MCF 10A (cell line): ENCODE measurements at places on chromosomes 1 and 21. TPM values are rescaled to one million over a fixed set of nuclear protein-coding genes. Genes with fewer than 3 reads are reported as not detected.
A peak's percentile ranks its signal among the peaks of the same experiment; 100 is the strongest.

GRCh38 chr1:102234753-102235359 is 238.1 kb upstream of the OLFM3 start:
- H3K27me3 ChIP-seq = no peaks in the 10 kb centered on the region
- no peak for DNase-seq
- H3K36me3 ChIP-seq = no peaks in the 10 kb centered on the region
- H3K4me1 ChIP-seq = no peaks in the 10 kb centered on the region
- no peak overlapping the region for H3K27ac ChIP-seq

- peaks cover 11% of the 10 kb centered on the region for H3K4me1 ChIP-seq
- H3K27ac ChIP-seq = no peak overlapping the region
- H3K36me3 ChIP-seq = peaks cover 46% of the 10 kb centered on the region
- peak; percentile 90 for DNase-seq
Measured at GRCh38 chr1:230986976-230987375, 8.1 kb downstream of the ARV1 start.

DNA sequence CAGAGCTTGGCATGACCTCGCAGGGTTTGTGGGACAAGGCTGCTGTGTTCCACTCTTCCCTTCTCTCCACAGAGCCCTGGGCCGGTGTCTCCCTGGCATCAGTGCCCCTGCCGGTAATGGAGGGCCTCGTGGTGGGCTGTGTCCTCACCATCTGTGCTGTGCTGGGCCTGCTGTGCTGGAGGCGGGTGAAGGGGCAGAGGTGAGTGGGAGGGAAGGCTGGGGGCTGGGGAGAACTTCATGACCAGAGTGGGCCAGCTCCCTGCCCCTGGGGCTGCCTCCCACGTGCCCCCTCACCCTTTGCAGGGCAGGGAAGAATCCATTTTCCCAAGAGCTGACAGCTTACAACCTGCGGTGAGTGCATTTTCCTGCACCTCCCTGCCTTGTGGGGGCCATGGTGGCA is 12.0 kb upstream of the LGR6 start:
- no peak overlapping the region for H3K27ac ChIP-seq
- no peak for DNase-seq
- peaks cover 52% of the 10 kb centered on the region for H3K27me3 ChIP-seq
- H3K36me3 ChIP-seq = peaks cover 4% of the 10 kb centered on the region
- H3K4me1 ChIP-seq = peaks cover 13% of the 10 kb centered on the region
- H3K4me3 ChIP-seq = no peak overlapping the region

DNA sequence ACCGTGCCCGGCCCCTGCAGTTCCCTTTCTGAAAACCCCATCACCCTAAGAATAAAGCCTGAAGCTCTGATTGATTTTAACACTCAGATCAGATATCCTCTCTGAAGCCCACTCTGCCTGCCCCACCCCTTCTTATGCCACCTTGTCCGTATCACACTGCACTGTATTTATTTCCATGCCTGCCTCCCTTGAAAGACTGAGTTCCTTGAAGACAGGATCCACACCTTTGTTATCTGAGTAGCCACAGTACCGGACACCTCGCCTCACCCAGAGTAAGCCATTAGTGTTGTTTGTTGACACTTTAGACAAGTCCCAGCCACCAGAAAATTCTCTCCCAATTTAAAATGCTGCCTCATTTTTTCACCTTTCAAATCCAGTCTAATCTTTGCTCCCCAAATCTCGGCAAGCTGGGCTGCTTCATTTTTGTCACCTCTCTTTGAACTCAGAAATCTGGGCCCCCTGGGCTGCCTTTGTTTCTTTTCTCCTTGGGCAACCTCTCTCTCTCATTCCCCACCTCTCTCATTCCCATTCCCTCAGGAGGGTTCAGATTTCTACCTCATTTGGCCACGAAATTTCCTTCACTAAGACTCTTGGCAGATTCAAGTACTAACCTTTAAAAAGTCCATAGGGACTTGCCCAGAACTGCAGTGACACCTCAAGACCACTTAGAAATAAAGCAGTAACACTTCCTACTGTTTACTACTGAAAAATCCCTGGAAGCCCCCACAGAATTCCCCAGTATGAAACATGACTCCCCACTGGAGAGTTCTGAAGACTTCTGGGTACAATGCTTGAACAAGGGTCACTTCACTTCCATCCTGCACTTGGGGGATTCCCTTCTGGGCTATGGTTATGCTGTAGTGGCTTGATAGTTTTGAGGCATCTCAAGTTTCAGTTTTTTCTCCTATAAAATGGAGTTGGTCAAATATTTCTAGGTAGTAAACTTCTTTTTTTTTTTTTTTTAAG is 8.7 kb upstream of the PPP1R15B start:
- no peak for DNase-seq
- no peak overlapping the region for H3K4me3 ChIP-seq
- H3K27me3 ChIP-seq = no peaks in the 10 kb centered on the region
- peak overlapping the region; percentile 54 for H3K27ac ChIP-seq
- H3K36me3 ChIP-seq = peaks cover 6% of the 10 kb centered on the region

GRCh38 chr1:121445679-121446078 is 260.9 kb downstream of the SRGAP2C start:
- DNase-seq = no peak
- H3K36me3 ChIP-seq = no peaks in the 10 kb centered on the region
- H3K4me3 ChIP-seq = no peak overlapping the region
- H3K4me1 ChIP-seq = no peaks in the 10 kb centered on the region

DNA sequence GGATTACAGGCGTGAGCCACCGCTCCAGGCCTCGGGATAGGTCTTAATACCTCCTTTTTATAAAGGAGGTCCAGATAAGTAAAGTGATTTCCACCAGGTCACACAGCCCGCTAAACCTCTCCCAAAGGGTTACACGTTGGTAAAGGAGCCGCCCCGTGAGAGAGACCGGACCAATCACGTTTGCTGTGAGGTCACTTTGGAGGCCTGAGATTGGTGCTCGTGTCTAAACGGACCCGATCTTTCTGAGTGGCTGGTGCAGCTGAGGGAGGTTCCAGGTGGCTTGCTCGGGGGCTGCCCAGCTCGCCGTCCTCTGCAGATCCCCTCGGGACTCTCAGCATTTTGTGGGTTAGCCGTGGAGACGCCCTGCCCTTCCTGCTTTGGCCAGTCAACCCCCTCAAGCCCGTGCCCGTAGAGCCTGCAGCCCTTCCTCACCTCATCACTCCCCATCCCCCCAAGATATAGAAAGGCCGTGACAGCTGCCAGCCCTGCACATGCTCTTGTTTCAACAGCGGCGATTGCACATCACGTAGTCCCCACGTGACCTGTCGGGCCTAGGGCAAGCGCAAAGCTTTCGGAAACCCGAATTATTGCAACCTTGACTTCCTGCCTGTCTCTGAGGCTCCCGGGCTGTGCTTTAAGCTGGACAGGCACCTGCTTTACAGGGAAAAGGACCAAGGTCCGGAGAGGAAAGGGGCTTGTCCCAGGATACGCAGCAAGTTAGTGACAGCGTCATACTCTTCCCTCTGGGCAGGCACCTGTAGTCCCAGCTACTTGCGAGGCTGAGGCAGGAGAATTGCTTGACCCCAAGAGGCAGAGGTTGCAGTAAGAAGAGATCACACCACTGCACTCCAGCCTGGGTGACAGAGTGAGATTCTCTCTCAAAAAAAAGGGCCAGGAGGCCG is 5.0 kb upstream of the COA7 start:
- peaks cover 6% of the 10 kb centered on the region for H3K36me3 ChIP-seq
- H3K4me1 ChIP-seq = peaks cover 26% of the 10 kb centered on the region
- H3K27ac ChIP-seq = peak overlapping the region; percentile 93
- no peaks in the 10 kb centered on the region for H3K27me3 ChIP-seq

- H3K27me3 ChIP-seq = no peaks in the 10 kb centered on the region
- H3K4me1 ChIP-seq = peaks cover 5% of the 10 kb centered on the region
- no peak for DNase-seq
Measured at GRCh38 chr1:154465621-154466195, 36.3 kb upstream of the TDRD10 start.

GRCh38 chr1:156025876-156026275 is 5.1 kb upstream of the SSR2 start:
- no peaks in the 10 kb centered on the region for H3K4me1 ChIP-seq
- H3K4me3 ChIP-seq = no peak overlapping the region
- H3K36me3 ChIP-seq = no peaks in the 10 kb centered on the region
- H3K27ac ChIP-seq = no peak overlapping the region
- H3K27me3 ChIP-seq = no peaks in the 10 kb centered on the region

DNA sequence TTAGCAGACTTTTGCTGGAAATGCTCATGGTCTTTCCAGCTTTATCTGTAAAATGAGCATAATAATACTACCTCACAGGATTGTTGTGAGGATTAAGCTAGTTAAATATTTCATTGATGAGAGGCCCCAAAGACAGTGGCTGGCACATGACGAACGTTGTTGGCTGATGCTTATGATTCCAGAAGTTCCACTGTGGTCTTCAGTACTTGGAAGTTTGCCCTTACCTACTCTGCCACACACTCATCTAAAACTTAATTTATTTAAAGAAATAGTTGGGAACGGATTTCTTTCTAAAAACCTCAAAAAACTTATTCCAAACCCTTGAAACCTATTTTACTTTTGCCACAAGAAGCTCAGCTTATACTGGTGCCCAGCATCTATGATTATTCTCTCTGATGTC is 170.7 kb downstream of the DHRS3 start:
- DNase-seq = no peak
- H3K27ac ChIP-seq = no peak overlapping the region
- H3K36me3 ChIP-seq = peaks cover 17% of the 10 kb centered on the region
- H3K4me1 ChIP-seq = peaks cover 10% of the 10 kb centered on the region

- H3K36me3 ChIP-seq = no peaks in the 10 kb centered on the region
- no peaks in the 10 kb centered on the region for H3K4me1 ChIP-seq
- H3K4me3 ChIP-seq = no peak overlapping the region
- DNase-seq = peak; percentile 41
- H3K27ac ChIP-seq = no peak overlapping the region
Measured at GRCh38 chr1:66176012-66176715, 357.8 kb upstream of the SGIP1 start.

- H3K4me3 ChIP-seq = no peak overlapping the region
- DNase-seq = no peak
- H3K27ac ChIP-seq = no peak overlapping the region
- H3K27me3 ChIP-seq = peaks cover 1% of the 10 kb centered on the region
Measured at GRCh38 chr1:201218409-201218808, 27.8 kb downstream of the IGFN1 start.

CD244 gene
- not detected in 2 replicates for total RNA-seq

DNA sequence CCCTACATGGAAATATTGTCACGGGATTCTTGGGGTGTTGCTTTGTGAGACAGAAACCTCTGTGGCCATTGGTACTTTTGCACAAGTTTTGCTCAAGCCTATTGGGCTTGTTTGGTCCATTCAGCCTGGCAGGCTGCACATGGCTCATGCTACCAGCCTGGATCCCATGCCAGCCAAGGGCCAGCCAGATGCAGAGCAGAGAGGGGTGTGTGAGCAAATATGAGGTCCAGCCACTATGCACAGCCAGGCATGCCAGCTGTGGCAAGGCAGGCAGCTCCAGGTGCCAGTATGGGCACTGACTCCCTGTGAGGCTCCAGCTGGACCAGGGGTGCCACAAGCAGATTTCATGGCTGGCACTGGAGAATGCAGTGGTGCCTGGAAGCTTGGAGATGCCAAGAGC is 6.7 kb upstream of the CHD1L start:
- no peak for DNase-seq
- no peak overlapping the region for H3K4me3 ChIP-seq
- no peak overlapping the region for H3K27ac ChIP-seq

DNA sequence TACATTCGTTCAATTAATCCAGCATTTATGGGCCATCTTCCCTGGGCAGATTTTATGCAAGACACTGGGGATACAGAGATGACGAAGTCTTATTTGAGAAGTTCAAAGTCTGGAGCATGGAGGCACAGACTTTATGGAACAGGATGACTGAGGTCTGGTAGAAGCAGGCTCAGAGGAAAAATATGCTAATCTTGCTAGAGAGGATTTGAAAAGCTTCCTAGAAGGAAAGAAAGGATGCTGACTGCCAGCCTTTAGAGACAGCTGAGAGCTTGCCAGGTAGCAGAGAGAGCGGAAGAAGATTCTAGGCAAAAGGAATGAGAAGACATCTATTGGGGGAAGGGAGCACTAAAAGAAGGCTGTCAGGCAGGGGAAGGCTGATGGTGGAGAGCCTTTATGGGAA is 75.5 kb upstream of the ATP5PO start:
- H3K36me3 ChIP-seq = peaks cover 4% of the 10 kb centered on the region
- no peak overlapping the region for H3K4me3 ChIP-seq
- no peak overlapping the region for H3K27ac ChIP-seq
- no peaks in the 10 kb centered on the region for H3K4me1 ChIP-seq
- no peak for DNase-seq

LCE1F gene
- not detected in 2 replicates for total RNA-seq
